Cerebellar cortex (tissue), 1 donor: ENCODE measurements at places on chromosomes 6 and 20.

GRCh38 chr20:38610521-38610920, 8.9 kb downstream of the ARHGAP40 start:
- no peak for DNase-seq

- no peak for DNase-seq
Measured at GRCh38 chr20:19121463-19121862, 91.0 kb upstream of the SLC24A3 start.

DNA sequence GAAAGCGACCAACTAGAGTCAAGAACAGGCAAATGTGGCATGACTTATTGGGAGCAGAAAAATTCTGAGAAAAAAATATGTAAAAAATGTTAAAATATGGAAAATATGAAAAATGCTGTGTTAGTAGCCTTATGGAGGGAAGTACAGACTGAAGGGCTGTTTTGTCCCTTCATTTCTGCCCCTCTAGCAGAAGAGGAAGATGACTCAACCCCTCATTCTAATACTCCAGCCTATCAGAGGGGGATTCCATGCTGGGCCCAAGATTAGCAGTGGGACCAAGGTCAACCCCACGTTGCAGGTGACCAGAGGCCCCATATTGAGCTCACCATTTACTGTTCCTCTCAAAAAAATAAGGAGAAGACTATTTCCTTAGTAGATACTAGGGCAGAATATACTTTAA, 8.4 kb downstream of the MUC21 start:
- no peak for DNase-seq

DNA sequence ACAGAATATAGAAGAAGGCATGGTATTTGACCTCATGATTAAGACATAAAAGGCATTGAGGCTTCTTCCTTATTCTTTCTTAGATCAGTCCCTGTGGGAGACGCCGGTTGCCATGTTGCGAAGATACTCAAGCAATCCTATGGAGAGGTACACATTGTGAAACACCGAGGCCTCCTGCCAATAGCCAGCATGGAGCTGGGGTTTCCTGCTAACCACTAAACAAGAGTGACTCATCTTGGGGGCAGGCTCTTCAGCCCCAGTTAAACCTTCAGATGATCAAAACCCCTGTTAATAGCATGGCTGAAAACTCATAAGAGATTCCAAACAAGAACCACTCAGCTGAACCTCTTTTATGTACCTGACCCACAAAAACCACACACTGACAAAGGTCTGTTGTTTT, 478.8 kb downstream of the CD83 start:
- no peak for DNase-seq
